Hair follicle dermal papilla cell (primary cell): ENCODE measurements at places on chromosomes 11 and 22. TPM values are rescaled to one million over a fixed set of nuclear protein-coding genes. Genes with fewer than 3 reads are reported as not detected.

OR8B2 gene
- not detected in 2 replicates for total RNA-seq

PRSS23 gene
- total RNA-seq = 461 and 514 TPM in 2 replicates

SLC22A25 gene
- not detected in 2 replicates for total RNA-seq

RFPL2 gene
- not detected in 2 replicates for total RNA-seq

BCR gene
- 26.7 and 32.3 TPM in 2 replicates for total RNA-seq

CSNK2A3 gene
- 1.9 and 2.4 TPM in 2 replicates for total RNA-seq

OR2AT4 gene
- total RNA-seq = not detected in 2 replicates

ANGPTL5 gene
- not detected in 2 replicates for total RNA-seq

SMC1B gene
- not detected in 2 replicates for total RNA-seq

KCTD21 gene
- total RNA-seq = 11.8 and 14.8 TPM in 2 replicates

OR51B2 gene
- not detected in 2 replicates for total RNA-seq

MRGPRX4 gene
- not detected in 2 replicates for total RNA-seq

CHRNA10 gene
- total RNA-seq = 0.85 and 1.3 TPM in 2 replicates

OR51B4 gene
- total RNA-seq = not detected in 2 replicates

PRRG4 gene
- 0.24 and 0.65 TPM in 2 replicates for total RNA-seq

CHST1 gene
- total RNA-seq = 0.73 and 1.8 TPM in 2 replicates

HMBS gene
- 7.3 and 9.7 TPM in 2 replicates for total RNA-seq

ST14 gene
- total RNA-seq = 0.16 and 0.49 TPM in 2 replicates

PGA5 gene
- 0.16 and 0.61 TPM in 2 replicates for total RNA-seq

VPREB1 gene
- total RNA-seq = not detected in 2 replicates

CRYBB3 gene
- total RNA-seq = not detected in 2 replicates

OR2AG1 gene
- not detected in 2 replicates for total RNA-seq
